Astrocyte of the cerebellum (primary cell): ENCODE measurements at places on chromosomes 4 and X.
A peak's percentile ranks its signal among the peaks of the same experiment; 100 is the strongest.

DNA sequence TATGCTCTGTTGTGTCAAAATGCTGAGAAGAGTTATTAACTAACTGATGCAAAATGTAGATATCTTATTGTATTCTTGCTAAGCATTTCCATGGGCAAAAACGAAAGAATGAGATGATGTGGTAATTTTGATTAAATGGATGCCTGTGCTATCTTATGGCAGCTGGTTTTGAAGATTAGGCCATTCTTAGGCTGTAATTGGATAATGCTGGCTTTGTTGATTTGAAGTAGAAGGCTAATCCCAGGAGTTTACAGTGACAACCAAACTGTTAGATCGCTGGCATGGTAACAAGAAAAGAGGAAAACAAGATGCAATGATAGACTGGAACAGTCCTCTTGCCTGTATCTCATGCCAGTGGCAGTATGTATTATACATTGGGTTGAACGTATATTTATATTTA is 74.1 kb upstream of the WDR44 start:
- DNase-seq, result no peak

DNA sequence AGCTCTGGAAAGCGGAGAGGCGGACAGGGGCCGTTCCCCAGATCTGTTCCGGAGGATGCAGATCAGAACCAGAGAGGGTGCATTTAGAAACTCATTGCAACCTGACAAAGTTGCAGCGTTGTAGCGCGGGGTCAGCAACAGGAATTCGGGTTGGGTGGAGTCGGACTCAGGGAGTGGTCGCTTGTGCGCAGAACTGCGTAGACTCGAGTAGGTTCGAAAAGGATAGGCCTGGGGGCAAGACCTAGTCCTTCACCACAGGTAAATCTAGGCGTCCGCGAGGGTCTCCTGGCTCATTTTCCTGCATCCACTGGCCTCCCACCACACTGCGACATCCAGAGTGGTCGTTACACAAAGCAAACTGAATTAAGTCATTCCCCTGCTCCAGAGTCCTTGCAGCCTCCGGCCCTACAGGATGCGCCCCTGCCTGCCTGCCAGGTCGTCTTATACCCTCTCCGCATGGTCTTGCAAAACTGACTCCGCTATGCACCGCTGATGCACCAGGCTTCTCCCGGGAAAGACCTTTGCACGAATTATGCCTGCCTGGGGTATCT is 4.7 kb upstream of the ZNF518B start:
- no peak for DNase-seq

DNA sequence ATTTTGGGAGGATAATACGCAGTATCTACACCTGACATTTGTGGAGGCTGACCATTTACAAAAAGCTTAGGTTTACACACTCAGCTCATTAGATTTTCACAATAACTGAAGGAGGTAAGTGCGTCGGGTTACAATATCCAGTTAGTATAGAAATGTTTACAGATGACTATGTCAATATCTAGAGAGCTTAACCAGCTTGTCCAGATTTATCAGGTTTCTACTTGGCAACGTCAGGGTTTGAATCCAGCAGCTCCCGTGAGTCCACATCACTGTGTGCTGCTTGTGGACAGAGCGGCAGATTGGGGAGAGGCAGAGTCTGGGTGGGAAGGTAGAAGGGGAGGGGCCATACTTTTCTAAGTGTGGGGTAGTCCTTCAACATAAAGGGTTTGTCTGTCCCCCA is 28.3 kb downstream of the ARHGAP10 start:
- no peak for DNase-seq

DNA sequence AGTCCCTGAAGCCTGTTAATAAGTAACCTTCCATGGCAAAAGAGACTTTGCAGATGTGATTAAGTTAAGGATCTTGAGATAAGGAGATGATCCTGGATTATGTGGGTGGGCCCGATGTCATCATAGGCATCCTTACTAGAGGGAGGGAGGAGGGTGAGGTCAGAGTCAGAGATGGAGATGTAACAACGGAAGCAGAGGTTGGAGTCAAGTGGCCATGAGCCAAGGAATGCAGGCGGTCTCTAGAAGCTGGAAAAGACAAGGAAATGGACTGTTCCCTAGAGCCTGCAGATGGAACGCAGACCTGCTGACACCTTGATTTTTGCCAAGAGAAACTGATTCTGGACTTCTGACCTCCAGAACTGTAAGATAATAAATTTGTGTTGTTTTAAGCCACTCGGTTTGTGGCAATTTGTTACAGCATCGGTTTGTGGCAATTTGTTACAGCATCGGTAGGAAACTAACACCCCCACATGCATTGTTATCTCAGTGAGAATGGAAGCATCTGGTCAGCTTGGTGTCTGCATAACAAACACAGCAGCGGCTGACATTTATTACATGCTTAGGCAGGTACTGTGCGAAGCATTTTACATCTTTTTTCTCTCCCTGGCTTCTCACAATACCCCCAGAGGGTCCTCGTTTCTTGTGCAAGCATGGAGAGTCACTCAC is 55.6 kb downstream of the CLDN34 start:
- DNase-seq, result peak; percentile 26

GRCh38 chrX:1486177-1486576 is 33.5 kb upstream of the ASMTL start:
- DNase-seq, result no peak

- no peak for DNase-seq
Measured at GRCh38 chrX:70433848-70434351, 10.7 kb upstream of the DLG3 start.

- no peak for DNase-seq
Measured at GRCh38 chrX:44747317-44747716, 96.5 kb upstream of the DUSP21 start.

DNA sequence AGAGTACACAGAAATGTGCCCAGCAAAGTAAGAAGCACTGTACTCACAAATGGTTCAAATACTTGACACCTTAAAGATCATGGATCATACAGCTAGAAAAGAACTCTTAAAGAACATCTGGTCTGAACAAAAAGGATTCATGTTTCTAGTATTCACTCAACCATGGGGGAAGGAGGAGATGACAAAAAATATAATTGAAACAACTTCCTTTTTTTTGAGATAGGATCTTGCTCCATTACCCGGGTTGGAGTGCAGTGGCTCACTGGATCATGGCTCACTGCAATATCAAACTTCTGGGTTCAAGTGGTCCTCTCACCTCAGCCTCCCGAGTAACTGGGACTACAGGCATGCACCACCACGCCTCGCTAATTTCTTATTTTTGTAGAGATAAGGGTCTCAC is 6.0 kb downstream of the DHX15 start:
- no peak for DNase-seq

- DNase-seq, result no peak
Measured at GRCh38 chrX:65253817-65254216, 277.6 kb upstream of the ZC4H2 start.

DNA sequence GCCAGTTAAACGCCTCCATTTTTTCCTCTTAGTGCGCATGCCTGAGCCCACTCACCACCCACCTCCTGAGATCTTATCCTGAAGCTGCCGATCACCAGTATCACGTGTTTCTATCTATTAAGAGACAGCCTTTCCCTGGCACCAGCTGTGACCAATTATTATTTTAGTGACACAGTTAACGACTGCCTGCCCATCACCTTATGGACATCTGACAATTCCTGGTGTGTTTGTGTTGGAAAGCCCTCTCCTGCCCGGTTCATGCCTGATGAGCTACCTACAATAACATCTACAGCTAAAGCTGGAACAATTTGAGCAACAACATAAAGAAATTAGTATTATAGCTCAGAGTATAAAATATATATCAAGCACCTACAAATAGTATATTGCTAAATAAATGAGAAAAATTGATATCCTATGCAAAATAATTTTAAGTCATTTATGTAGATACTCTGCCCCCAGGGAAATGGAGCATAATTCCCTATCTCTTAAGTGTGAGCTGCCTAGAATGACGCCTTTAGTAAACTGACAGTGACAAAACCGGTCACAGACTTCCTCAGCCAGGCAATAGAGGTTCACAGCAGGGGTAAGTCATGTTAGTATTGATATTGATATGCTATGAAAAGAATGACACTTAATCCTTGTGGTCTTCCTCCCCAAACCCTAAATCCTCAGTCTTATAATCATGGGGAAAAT is 862.2 kb downstream of the TRAM1L1 start:
- no peak for DNase-seq
